ENCODE measurements at places on chromosomes 6 and 20.

DNA sequence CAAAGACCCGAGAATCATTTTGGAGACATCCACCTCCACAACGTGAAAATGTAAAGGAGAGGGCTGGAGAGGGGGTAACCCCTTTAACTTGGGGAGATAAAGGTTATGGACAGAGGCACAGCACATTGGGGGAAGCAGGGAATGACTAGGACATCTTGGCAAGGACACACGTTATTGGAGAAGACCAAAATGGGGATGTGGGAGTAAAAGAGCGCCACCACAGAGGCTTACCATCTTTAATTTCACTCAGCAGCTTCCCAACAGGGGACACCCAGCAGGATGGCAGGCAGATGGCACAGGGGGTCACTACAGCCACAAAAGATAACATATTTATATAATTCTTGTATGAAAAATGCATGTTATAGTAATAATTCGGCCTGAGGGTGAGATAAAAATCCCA, 9.8 kb downstream of the C6orf52 start:
- DNase-seq: no peak

DNA sequence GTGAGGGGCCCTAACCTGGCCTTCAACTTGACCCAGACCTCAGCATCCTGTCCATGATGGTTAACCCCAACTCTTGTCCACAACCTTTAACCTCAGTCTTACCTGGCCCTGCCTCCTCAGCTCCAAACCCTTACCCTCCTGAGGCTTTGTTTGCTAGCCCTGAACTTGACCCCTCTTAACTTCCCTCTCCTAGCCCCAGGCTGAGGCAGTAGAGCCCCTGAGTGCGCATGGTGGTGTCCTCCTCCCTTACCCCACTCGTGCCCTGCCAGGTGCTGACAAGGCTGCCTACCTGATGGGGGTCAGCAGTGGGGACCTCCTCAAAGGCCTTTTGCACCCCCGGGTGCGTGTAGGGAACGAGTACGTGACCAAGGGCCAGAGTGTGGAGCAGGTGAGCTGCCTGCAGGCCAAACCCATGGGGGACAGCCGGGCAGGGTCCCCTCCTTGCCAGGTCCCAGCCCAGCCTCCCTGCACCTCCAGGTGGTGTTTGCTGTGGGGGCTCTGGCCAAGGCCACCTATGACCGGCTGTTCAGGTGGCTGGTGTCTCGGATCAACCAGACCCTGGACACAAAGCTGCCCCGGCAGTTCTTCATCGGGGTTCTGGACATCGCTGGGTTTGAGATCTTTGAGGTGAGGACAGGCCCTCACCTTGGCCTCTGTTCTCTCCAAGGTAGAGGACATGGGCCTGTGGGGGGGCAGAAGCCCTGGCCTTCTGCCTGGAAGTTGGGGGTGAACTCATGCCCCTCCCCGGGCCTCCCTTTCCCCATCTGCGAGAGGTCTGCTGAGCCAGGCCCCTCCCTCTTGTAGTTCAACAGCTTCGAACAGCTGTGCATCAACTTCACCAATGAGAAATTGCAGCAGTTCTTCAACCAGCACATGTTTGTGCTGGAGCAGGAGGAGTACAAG, 31.9 kb downstream of the MYH7B start:
- no peak for DNase-seq

- DNase-seq: no peak
These were observed 12.2 kb downstream of the SNAP91 start for GRCh38 chr6:83696674-83697073.

- no peak for DNase-seq
These were observed 117.6 kb downstream of the HIVEP2 start for GRCh38 chr6:142827369-142827768.

DNA sequence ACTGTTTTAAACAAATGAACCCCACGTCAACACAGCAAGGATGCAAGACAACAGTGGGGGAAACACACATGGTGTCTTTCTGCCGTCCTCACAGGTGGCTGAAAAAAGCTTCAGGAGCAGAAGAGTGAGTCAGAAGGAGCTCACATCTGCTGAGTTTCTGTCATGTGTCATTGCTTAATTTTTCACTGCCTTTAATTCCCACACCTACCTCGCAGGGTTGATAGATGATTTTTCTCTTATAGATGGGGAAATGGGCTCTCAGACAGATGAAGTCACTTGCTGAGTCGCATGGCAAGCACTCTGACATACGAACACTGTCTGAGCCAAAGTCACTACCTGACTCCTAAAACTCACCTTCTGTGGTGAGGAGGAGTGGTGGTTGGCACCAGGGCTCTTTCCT, 28.3 kb upstream of the CARMIL1 start:
- DNase-seq: peak; percentile 73

DNA sequence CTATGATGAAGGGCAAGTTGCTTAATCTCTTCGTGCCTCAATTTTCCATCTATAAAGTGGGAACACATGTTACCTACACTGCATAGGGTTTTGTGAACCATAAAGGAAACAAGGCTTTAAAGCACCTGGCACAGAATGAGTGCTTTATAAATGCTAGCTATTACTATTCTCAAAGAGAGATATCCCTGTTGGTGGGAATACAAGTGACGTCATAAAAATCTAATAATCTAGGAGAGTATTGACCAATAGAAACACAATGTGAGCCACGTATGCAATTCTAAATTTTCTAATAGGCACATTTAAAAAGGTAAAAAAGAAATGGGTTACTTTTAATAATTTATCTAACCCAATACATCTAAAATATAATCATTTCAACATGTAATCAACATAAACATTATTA, 316.4 kb downstream of the PTPRT start:
- DNase-seq: no peak

DNA sequence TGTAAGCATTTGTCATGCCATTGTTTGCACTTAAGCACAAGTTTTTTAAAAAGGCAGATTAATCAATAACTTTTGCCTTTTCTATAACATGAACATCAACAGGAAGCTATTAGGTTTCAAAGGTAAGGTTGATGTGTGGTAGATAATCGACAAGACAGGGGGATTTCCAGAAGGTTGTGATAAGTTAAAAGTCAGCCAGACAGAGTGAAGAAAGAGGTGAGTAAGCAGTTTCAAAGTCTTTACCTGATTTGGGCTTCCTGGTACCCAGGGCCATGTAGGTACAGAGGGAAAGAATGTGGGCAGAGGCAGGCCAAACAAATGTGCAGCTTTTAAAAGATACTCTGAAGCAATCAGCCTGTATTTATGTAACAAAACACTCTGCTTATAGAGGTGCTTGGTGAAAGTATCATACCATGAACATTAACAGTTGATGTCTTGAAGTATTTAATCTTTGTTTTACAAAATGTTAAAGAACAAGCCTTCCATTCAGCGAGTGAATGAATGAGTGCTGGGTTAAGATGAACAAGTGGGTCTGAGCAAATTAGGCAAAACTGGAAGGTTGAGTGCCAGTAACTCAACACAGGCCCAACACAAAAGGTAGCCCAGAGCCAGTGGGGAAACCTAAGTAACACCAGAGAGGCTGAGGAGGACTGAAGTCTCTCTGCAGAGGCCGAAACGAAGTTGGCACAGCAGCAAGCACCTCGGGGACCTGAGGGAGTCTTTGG, 60.2 kb downstream of the LRRC1 start:
- no peak for DNase-seq

DNA sequence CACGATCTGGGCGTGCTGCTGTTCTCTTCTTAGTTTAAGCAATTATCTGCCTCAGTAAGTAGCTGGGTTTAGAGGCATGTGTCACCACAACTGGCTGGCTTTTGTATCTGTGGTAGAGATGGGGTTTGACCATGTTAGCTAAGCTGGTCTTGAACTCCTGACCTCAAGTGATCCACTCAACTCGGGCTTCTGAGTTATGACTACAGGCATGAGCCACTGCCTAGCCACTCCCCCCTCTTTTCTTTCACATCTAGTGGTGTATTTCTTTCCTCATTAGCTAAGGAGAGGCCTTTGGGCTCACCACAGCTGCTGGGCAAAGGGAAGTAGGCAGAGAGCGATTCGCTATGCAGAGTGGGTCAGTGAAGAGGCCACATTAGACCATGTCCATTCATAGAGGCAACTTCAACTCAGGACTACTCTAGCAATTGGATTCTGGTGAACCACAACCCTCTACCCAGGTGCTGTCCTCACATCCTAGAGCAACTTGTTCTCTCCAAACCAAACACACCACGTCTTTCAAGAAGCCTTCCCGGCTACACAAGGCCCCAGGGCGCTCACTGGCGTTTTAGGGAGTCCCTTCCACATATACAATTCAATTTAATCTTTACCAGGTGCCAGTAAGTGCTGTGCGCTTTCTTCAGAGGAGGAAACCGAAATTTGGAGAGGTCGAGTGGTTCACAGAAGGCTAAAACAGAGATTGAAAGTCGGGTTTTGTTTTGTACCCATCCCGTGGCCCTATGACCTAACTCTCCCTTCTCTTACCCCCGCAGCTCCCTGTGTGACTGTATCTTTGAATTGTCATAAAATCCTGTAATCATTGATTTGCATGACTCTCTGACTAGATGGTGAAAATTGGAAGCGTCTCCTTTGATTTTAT, 26.5 kb upstream of the GFOD1 start:
- no peak for DNase-seq

GRCh38 chr6:144314562-144314961, 29.4 kb downstream of the UTRN start:
- DNase-seq: no peak

GRCh38 chr6:109079981-109080380, 14.7 kb downstream of the SESN1 start:
- DNase-seq: no peak

GRCh38 chr6:167104388-167104787, 18.5 kb upstream of the CCR6 start:
- DNase-seq: no peak

DNA sequence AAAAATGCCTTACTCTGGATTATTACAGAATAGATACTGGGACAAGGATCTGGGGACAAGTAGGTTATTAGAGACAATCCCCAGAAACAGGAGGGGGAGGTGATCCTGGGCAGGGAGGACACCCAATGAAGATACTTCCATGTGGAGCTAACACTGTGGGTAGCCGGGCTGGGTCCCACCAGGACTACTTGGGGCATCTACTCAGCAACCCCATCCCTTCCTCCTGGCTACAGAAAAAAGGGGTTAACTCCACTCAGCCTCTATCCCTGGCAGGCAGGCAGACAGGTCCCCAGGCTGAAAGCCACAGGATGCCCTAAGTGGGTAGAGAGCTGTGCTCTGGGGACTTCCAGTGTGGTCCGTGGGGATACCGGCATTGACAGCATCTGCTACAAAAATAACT, 68.0 kb upstream of the NXT1 start:
- no peak for DNase-seq

DNA sequence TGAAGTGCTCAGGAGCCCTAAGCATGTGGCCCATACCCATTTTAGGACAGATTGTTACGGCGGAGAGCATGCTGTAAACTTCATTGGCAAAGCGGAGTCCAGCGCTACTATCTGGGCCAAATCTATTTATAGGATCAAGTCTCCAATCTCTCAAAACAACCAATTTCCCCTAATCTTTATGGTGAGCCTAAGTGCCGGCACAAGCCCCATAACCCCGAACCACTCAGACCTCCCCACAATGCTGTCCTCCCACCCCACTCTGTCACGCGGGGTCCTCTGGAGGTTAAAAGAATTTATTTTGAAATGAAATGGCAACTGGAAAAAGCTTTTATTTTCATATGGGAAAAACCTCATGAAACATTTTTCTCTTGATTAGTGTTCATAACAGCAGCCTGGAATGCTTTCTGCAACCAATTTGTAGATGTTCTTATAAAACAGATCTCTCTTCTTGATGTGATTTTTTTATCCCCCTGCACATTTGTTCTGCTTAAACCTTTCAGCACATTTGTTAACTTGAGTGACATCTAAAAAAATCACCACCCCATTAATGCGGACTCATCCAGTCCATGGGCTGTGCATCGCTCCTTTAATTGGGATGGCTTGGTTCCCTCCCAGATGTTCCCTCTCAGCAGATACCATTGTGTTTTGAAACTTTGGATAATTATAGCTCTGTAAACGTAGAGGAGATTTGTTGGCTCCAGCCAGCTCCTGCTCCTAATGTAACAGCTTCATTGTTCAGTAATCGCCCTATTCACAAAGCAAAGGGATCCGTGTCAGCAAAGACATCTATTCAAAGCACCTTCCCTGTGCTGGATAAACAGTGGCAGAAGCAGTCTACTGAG, 323.6 kb downstream of the CD83 start:
- DNase-seq: peak; percentile 15

- no peak for DNase-seq
These were observed 31.6 kb upstream of the PRL start for GRCh38 chr6:22328474-22328873.

DNA sequence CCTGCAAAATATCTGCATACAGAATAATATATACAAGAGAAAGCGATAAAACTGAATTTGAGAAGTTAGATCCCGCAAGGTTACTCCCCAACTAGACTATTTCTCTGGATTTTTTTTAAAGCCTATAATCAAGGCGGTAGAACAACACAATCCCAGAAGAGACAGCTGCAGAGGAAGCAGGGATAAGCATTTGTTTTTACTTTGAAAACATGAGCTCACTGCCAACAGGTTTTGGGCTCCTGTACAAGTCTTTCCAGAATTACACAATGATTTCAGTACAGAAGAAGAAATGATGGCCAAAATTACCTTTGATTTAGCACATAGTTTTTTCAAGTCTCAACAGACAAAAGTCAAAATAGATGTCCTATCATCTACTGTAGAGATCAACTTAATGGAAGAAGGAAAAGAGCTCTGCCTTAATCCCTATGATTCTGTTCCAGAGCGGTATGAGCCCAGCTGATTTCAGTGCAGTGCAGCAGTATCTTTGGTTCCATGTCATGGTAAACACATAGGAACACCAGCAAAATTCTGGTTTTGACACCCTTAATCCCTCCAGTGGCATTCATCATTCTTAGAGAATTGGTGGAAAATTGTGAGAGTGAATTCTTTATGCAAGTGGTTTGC, 304.3 kb downstream of the HDGFL1 start:
- no peak for DNase-seq

DNA sequence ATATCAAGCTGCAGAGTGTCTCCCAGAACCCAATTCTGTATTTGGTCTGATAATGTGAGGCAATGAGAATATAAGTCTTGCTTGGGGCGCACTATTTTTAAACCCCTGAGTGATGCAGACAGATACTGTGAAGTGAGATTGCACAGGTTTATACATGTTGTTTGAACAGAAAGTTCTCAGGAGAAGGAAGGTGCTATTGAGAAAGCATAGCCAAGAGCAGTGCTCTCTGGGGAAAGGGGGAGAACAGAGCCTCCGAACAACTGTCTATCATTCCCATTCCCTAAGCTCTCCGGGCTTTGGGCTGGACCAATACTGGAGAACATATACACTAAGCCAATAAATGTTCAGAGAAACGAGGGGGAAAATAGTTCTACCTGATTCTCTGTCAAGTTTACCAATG, 75.8 kb downstream of the PERP start:
- DNase-seq: no peak

GRCh38 chr6:43779852-43780236, 9.8 kb downstream of the VEGFA start:
- no peak for DNase-seq

GRCh38 chr6:165956874-165957273, 210.8 kb downstream of the TBXT start:
- DNase-seq: no peak

DNA sequence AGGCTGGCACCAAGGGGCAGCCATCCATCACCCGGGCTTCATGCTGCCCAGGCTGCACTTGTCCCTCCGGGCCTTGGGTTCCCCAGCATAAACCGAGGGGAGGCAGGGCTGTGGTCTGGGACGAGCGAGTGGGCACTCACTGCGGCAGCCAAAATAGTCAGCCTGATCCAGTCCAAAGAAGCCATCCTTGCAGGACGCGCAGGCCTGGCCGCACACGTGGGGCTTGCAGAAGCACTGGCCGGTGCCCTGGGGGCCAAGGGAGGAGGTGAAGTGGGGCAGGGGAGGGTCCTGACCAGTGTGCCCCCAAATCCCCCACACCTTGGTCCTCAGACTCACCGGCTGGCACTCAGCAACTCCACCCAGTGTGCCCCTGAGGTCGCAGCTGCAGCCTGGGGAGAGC, 32.1 kb downstream of the ADRM1 start:
- DNase-seq: no peak

All from NCI-H2171 (cell line).